Trophoblast cell (in vitro differentiated cells and primary cell): ENCODE measurements at places on chromosomes 6 and 20.

- peak; percentile 31 for DNase-seq
Measured at GRCh38 chr6:19771753-19772336, 65.3 kb upstream of the ID4 start.

DNA sequence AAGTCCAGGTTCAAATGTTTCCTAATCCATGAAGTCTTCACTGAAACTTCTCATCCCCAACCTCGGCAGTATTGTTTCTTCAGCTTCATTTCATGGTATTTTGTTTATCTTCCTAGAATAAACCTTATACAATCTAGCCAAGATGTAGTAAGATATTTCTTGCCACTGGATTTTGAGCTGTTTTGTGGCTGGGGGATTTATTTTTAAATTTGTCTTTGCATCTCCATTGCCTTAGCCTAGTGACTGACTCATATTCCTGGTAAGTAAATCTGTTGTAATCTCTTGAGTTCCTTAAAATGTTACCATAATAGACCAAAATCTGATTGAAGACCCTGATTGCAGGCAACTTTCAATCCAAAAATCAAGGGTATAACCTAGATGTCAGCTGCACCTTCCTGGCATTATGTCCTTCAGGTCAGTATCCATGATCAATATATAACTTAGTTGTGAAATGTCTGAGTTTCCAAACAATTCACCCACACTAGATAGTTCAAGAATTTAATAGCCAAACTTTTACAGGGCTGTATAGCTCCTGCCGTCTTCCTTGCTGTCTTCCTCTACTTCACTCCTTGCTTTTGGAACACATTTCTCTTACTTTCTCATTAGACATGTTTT is 4.7 kb upstream of the TRMT11 start:
- DNase-seq, result no peak

DNA sequence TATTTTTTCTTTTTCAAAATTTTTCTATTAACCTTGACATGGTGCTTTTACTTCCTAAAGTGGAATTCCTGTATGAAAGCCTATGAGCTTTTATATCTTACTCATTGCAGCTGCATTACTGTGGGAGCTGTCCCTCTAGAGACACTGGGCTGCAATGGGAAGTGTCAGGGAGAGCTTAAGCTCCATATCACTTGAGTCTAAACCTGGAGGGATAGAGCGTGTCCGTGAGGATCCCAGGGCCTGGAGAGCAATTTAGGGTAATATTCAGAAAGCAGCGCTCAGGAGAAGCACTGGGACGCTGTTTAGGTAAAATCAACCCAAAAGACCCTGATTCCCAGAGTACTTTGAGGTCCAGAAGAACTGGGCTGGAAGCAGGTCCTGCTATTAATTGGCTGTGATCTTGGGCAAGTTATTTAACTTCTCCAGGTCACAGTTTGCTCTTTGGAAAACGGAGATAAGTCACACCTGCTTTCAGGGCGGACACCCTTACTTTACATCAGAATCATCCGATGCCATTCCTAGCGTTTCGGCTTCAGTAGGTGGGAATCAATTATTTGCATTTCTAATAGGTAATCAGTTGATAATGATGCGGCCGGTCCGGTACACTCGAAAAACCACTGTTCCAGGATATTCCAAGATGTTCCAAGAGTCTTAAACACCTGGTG is 628 bp upstream of the ERGIC3 start:
- no peak for DNase-seq

GRCh38 chr20:4081421-4081820 is 66.1 kb upstream of the RNF24 start:
- peak; percentile 94 for DNase-seq

GRCh38 chr20:32983459-32984112 is 20.6 kb downstream of the SUN5 start:
- DNase-seq, result no peak

DNA sequence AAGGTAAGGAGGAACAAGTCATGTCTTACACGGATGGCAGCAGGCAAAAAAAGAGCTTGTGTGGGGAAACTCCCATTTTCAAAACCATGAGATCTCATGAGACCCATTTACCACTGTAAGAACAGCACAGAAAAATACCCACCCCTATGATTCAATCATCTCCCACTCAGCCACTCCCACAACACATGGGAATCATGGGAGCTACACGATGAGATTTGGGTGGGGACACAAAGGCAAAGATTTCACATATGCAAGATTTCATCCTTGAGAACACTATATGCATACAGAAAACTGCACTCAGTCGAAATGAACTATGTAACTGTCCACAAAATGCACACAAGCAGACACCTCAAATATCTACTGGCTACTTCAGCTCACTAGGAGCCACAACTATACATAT is 480.6 kb upstream of the BTBD3 start:
- DNase-seq, result no peak

GRCh38 chr20:33837096-33837830 is 26.1 kb downstream of the CHMP4B start:
- no peak for DNase-seq

GRCh38 chr20:58021481-58021880 is 207.0 kb downstream of the ANKRD60 start:
- DNase-seq, result no peak

GRCh38 chr6:40903456-40903855 is 135.6 kb downstream of the UNC5CL start:
- DNase-seq, result no peak

DNA sequence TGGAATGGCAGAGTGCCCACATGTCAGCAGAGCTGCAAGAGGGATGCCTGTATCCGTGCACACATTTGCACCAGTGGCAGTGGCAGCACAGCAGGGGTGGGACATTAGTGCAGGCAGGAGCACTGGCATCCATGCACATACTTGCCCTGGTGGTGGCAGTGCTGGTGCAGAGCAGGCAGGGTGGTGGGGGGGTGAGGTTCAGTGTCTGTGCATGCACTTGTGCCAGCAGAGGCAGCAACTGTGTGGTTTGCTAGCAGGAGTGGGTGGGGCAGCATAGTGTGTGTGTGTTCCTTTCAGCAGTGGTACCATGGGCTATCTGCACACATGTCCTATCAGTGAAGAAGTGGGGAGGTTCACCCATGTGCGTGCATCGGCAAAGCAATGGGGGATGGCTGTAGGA is 151.6 kb downstream of the EPM2A start:
- no peak for DNase-seq

GRCh38 chr6:69084746-69085335 is 449.8 kb downstream of the ADGRB3 start:
- DNase-seq, result peak; percentile 64

GRCh38 chr20:7571521-7572055 is 368.7 kb downstream of the HAO1 start:
- DNase-seq, result no peak

- DNase-seq, result no peak
Measured at GRCh38 chr6:169175360-169175887, 78.2 kb downstream of the THBS2 start.

- DNase-seq, result peak; percentile 76
Measured at GRCh38 chr6:165448210-165448609, 138.8 kb upstream of the C6orf118 start.

- DNase-seq, result no peak
Measured at GRCh38 chr6:37095997-37096396, 74.0 kb upstream of the PIM1 start.

DNA sequence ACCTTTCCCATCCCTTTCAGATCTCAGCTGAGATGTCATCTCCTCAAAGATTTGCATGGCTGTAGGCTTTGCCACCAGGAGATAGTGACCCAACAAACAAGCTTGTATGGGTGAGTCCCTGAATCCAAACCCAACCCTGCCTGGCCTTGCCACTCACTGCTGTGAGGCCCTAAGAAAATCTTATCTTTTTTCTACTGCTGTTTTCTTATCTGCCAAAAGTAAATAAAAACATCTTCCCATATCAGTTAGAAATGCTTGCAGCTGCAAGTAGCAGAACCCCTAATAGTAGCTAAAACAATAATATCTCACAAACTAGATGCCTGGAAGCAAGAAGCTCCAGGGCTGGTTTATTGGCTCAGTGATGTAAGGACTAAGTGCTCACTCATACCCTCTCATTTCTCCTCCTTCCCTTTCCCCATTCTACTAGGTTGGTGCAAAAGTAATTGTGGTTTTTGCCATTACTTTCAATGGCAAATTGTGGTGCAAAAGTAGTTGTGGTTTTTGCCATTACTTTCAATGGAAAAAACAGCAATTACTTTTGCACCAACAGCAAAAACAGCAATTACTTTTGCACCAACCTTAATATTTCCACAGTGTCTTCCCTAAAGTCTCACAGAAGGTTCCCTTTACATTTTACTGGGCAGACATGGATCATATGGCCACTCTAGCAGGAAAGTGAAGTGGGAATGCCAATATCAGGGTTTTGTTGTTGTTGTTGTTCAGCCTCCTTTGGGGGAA is 56.7 kb upstream of the PSMF1 start:
- no peak for DNase-seq
